ENCODE measurements at places on chromosomes 3 and 15. TPM values are rescaled to one million over a fixed set of nuclear protein-coding genes. Genes with fewer than 3 reads are reported as not detected.

TMEM212 gene
- not detected for total RNA-seq

CYP8B1 gene
- total RNA-seq: not detected

LYZL4 gene
- not detected for total RNA-seq

DNA sequence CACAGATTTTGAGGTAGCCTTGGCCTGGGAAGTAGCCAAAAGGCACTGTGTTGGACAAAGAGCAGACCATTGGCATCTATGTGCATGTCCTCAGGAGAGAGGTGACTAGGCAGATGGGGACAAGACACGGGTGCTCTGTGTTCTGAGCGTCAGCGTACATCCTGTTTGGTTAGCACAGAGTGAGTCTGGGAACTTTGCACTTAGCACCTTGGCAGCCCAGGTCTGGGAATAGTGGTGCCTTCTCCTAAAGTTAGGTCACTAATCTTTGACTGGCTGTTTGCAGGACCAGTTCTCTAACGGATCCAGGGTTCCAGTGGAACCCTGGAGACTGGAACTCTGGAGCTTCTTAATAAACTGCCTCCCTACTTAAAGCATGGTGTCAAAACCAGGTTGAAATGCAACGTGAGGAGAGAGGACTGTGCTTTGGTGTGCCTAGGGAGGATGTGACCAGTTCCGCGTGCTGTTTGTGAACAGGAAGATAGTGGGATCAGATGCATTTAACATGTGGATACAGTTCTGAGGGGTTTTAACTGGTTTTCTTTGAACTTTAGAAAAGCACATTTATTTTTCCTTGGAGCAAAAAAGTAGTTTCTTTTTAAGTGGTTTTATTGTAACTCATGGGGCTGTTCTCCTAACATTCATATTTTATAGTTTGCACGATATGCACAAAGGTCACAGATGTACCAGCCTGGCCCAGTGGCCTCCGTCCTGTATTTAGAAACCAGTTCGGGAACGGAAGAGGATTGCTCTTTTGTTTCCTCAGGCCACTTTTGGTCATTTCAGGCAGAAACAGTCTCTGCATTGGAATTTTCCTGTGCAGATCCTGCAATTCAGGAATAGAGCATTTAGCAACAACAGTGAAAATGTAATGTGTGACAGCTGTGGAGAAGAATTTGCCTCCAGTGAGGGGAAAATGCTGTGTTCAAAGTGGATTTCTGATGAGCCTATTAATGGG lies 48.8 kb downstream of the ABHD2 start:
- H3K36me3 ChIP-seq: peaks cover 21% of the 10 kb centered on the region
- peak overlapping the region; percentile 27 for H3K27ac ChIP-seq
- peaks cover 36% of the 10 kb centered on the region for H3K4me1 ChIP-seq
- no peak overlapping the region for H3K4me3 ChIP-seq
- DNase-seq: peak; percentile 14
- H3K27me3 ChIP-seq: no peaks in the 10 kb centered on the region

DNA sequence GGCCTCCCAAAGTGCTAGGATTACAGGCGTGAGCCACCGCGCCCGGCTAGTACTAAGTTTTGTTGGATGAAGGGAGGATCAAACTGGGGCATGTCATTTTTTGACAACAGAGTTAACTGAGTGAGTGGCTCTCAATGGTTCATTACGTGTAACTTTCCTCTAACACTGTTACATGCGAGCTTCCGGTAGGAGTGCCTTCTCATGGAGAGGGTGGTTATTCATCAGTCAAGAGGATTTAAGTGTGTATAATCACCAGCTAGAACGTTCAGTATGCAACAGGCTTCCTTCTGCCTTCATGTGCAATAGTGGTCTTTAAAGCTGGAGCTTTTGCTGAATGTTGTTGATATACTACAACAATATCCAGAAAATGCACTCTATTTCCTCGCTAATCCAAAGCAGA lies 19.1 kb upstream of the GOLGA8A start:
- no peak overlapping the region for H3K27ac ChIP-seq
- H3K4me3 ChIP-seq: no peak overlapping the region
- no peaks in the 10 kb centered on the region for H3K4me1 ChIP-seq
- H3K27me3 ChIP-seq: peaks cover 29% of the 10 kb centered on the region

DNA sequence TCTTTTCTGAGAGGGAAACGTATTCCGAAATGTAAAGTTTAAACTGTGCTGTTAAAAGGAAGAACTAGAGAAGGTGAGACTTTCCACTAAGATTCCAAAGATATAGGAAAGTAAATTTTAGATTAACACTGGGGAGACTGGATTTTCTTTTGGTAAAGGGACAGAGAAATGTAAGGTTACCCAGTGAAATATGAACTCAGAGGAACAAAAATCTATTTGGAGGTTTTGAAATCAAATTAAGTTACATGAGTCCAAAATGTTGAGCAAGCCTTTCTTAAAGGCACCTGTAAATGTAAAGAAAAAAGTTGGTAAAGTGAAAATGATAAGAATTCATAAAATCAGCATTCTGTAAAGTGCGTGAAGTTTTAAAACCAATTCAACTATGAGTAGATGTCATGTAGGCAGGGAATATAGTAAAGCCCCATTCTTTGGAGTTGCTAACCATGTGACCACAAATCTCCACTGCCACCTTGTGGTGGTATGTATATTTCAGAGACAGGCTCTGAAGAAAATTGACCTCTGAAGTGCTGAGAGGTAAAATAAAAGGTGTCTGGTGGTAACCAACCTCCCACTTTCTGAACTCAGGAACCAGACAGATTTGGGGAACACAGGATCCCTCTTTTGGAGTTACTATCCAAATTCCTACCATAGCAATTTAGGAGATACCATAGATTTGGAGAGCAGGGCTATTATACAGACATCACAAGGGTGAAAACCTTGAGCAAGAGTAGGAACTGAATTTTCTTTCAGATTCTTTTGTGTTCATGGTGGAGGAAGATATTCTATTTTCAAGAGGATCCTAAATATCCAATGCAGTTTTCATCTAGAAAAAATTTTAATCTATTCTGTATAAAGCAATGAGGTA lies 215.3 kb downstream of the ROBO2 start:
- H3K4me3 ChIP-seq: no peak overlapping the region
- H3K4me1 ChIP-seq: no peaks in the 10 kb centered on the region
- H3K27ac ChIP-seq: no peak overlapping the region
- H3K36me3 ChIP-seq: no peaks in the 10 kb centered on the region

Data from activated CD8-positive, alpha-beta T cell treated with anti-CD3 and anti-CD28 coated beads for 36 hours (primary cell).